ENCODE measurements at places on chromosomes 2 and 18. TPM values are rescaled to one million over a fixed set of nuclear protein-coding genes. Genes with fewer than 3 reads are reported as not detected.

The DCDC2C gene
- 0.48 TPM for total RNA-seq

GRCh38 chr18:77135339-77136075 is 2.9 kb upstream of the MBP start:
- DNase-seq = no peak

DNA sequence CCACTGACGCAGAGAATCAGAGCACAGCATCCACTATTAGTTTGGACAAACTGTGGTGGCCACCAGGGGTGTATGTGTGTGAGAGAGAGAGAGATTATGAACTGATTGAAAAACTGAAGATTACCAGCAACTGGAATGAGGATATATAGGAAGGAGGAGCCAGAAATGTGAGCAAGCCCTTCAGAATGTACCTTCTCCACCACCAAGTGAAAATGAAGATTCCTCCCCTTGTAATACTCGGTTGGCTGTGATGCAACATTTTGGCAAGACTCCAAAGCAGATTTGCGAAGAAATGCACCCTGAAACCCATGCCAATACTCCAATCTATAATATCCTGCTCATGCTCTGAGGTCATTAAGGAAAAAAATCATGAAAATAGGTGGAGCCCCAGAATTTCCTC is 121.2 kb upstream of the SLC35G4 start:
- no peak for DNase-seq

- no peak for DNase-seq
These were observed 207.1 kb downstream of the TDRD15 start for GRCh38 chr2:21330786-21331391.

DNA sequence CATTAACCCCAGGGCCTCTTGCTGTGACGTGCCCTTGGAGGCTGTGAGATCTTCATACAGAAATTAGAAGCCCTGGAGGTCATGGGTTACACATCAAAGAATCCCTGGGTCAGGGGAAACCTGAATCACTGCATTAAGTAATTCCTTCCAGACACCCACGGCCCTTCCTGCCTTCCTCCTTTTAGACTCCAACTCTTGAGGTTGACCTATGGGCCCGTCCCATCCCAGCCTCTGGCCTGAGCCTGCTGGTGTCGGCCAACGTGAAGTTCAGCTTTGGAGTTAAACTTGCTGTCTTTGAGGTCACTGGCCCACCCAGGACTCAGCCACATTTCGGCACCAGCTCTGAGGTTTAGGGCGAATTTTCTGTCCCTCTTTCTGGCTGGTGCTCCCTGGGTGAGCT is 198.3 kb downstream of the ACKR3 start:
- no peak for DNase-seq

Data from breast epithelium (tissue), 4 donors.